Amygdala (tissue), 56 donors: ENCODE measurements at places on chromosomes 12 and 14.

DNA sequence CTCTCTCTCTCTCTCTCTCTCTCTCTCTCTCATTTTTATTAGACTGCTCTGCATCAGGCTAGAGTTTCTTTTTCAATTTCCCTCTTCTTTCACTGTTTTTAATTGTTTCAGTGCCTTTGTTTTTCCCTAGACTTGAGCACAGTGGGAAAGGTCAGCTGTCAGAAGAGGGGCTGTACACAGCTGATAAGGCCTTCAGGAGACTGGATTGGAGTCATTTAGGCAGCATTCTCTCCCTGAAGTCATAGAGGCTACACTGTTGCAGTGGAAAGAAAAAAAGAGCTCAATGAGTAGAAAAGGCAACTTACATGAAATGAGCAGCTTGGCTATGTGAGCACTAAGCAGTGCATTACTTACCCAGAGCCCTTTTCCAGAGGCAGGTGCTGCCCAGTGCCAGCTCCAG, 456.9 kb downstream of the NRXN3 start:
- DNase-seq = no peak

- DNase-seq = no peak
These were observed 448.8 kb downstream of the FLRT2 start for GRCh38 chr14:85978582-85979250.

GRCh38 chr12:76588881-76589565, 29.5 kb upstream of the OSBPL8 start:
- no peak for DNase-seq

DNA sequence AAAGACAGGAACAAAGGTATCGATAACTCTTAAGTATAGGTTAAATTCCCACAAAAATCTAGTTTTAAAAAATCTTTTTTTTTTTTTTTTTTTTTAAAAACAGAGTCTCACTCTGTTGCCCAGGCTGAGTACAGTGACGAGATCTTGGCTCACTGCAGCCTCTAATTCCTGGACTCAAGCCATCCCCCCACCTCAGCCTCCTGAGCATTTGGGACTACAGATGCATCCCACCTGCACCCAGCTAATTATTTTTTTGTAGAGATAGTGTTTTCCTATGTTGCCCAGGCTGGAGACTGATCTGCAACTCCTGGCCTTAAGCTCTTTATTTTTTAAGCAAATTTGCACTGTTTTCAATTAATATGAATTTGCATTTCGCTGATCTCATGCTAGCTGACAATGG, 9.8 kb downstream of the PSEN1 start:
- DNase-seq = no peak

- no peak for DNase-seq
These were observed 322.0 kb downstream of the AACS start for GRCh38 chr12:125387206-125387605.

- DNase-seq = no peak
These were observed 7.1 kb downstream of the CD163 start for GRCh38 chr12:7496451-7496850.

- DNase-seq = no peak
These were observed 108.4 kb downstream of the ESRRB start for GRCh38 chr14:76484355-76484754.

DNA sequence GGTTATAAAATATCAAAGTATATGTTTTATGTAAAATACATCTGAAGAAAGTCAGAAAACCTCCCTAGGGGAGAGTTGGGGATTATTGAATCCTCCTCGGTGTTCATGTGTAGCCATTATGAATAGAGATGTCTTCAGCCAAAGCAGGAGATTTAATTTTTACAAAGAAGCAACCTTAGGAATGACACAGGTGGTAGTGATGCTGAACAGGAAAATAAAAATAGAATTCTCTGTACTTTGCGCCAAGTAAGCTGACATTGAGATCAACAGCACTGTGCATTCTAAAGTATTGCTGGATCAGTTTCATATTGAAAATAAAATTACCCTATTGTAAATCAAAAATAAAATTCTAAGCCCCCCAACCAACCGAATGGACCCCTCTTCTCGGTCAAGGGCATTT, 132.8 kb upstream of the TRHDE start:
- no peak for DNase-seq

DNA sequence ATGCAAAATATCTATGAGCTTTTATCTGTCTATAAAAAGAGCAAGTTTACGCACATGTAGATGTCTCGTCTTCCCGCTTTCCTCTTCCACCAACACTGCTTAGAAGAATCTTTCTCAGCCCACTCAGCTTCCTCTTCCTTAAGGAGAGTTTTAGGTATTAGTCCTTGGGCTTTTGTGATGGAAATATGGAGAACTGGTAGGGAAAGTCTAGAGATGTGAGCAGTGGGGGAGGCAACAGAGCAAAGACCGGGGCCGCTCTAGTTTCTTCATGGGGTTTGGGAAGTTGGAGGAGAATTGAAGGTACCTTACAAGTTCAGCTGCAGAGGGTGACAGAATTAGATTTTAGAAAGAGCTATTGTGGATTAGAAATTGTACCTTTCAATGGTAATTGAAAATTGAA, 56.3 kb upstream of the CPNE8 start:
- DNase-seq = no peak

DNA sequence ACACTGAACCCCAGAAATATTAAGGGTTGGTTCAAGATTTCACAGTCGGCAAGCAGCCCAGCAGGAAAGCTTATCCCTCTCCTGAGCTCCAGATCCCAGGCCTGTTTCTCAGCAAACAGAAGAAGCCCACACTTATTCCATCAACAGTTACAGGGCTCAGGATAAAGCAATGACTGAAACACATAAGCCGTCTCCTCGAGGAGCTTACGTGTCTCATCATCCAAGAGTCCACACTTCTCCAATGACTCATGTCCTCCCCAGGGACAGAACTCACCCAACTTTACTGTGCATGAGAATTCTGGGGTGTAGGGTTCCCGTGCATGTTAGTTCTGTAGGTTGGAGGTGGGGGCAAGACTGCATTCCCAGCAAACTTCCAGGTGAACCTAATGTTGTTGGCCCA, 31.2 kb downstream of the GSC start:
- no peak for DNase-seq

DNA sequence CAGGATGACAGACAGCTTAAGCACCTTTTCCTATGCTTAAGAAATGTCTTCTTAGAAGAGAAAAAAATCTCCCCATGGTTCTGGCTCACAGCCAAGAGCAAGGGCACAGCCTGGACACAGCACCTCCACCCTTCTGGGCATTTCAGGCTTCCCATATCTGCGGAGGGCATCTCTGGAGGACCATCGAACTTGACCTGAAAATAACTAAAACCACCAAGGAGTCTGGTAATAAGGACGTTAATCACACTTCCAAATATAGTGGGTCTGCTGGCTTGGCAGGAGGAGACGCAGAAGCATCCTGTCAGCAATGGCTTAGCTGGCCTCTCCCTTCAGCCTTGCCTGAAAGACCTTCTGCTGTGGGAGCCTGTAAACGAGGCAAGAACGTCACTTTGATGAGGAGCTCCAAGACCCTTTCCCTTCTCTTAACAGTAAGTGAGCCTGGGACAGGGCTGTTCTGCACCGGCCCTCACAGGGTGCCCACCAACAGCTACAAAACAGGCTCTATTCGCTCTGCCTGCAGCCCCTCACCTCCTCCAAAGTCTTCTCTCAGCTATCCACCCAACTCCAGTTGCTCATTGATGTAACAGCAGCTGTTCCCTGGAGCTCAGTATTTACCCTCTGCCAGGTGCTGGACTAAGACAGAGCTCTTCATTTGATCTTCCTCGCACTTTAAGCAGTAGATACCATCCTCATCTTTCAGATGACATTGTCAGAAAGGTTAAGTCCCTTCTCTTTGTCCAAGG, 13.2 kb downstream of the SETD3 start:
- no peak for DNase-seq

- no peak for DNase-seq
These were observed 65.9 kb downstream of the NOVA1 start for GRCh38 chr14:26531894-26532293.

GRCh38 chr14:58947814-58948445, 240.5 kb upstream of the DAAM1 start:
- DNase-seq = no peak

GRCh38 chr14:104928391-104929133, 3.9 kb downstream of the PLD4 start:
- DNase-seq = no peak

- DNase-seq = no peak
These were observed 126.9 kb downstream of the PAPOLA start for GRCh38 chr14:96629082-96629481.

GRCh38 chr12:101875162-101875561, 2.2 kb upstream of the DRAM1 start:
- DNase-seq = no peak

GRCh38 chr12:106267535-106267934, 19.7 kb upstream of the CKAP4 start:
- DNase-seq = no peak

DNA sequence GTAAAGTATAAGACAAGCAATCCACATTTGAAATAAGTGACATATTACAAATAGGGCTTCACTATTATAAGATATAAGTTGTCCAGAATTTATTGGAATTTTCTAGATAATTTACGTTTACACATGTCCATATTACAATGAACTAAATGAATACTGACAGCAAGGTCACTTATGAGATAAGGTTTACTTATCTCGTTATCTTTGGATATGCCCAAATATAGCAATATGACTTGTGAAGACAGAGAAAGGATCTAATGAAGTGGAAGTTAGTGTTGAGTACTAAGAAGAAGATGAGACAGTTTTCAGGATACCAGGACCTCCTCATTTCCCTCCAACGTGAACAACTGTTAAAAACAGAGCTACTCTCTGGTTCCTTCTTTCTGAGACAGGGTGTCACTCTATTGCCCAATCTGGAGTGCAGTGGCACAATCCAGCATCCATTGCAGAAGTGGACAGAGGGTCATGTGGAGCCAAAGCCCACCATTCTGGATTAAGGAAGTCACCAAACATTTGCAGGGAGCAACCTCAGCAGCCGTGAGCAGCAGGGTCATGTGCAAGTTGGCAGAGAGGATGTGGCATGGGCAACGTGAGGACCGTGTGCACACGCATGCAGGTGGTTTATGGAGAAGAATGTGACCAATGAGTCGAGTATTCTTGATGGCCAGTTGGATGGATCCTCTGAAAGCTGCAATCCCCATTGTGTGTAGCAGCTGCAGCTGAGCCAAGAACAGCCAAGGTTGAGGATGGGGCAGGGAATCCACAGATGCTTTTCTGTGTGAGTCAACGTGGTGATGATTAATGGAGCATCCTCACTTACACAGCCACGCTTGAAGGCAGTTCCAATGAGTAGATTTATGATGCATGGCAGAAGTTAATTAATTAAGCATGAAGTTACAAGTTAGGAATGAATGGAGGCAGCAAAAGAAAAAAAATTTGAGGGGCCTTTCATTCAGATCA, 111.0 kb downstream of the BICD1 start:
- no peak for DNase-seq

DNA sequence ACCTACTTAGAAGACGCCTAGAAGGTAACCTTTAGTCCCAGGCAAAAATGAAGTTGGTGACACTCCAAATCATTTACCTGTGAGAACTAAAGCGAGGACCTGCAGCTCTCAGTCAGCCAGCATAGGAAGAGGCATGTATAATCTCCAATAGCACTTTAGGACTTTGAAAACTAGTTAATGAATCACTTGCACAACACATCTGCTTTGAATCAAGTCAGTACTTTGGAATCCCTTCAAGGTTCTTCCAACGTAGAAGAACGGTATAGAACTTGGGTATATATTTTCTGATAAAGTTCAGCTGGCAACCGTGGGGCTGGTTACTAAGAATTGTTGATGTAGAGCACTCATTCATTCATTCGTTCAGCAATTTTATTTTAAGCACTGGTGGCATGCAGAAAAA, 251.9 kb downstream of the TMEM132D start:
- DNase-seq = no peak

DNA sequence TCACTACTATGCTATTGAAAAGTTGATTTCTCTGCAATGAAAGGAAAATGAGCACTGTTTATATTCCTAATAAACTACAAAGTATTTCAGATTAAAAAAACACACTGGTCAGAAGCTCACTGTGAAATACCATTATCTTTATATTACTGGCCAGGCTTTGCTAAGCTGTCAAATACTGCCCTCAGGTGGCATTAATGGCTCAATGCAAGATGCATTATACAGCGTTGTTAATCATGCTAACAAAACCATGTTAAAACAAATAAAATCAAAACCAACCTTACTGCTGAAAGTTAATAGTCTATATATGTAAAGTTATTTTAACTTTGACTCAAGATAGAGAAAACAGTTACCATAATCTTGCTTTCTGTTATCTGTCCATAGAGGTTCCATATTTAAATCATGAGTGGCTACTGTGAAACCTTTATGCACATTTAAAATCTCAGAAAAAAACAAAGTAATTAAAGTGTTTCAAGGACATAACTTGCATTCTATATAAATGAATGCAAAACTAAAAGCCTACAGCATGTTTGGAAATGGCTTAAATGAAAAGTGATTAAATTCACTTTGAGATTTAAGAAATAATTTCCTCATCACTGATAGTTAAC, 121.7 kb downstream of the RALGAPA1 start:
- no peak for DNase-seq

DNA sequence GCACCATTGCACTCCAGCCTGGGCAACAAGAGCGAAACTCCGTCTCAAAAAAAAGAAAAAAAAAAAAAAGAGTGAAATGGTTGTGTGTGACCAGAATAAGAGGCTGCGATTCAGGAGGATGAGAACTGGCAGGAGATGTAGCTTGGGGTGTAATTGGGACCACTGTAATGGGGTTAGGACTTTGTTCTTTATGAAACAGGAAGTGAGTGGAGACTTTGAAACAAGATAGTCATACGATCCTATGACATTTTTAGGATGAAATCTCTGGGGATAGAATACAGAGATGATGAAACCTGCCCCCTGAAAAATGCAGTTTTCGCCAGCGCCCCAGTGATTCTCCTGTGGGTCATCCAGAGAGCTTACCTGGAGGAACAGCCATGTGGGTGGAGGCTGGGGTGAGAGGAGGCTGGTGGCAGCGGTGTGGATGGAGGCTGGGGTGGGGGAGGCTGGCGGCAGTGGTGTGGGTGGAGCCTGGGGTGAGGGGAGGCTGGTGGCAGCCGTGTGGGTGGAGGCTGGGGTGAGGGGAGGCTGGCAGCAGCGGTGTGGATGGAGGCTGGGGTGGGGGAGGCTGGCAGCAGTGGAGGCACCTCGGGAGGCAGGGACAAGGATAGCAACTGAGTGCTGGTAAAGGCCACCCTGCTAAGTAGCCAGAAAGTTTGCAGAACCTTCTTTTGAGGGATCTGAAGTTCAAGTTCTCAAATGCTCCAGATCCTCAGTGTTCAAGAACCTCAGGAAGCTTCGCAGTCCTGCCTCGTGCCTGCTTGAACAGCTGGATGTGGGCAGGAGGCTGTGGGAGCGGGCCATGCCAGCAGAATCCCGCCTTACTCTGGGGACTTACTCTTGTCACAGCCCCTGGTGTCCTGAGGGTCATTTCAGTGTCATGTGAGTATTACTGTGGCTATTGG, 20.2 kb downstream of the FBXL14 start:
- peak; percentile 22 for DNase-seq
